ENCODE measurements at places on chromosomes 3 and 15. TPM values are rescaled to one million over a fixed set of nuclear protein-coding genes. Genes with fewer than 3 reads are reported as not detected.

CDHR4 gene
- not detected for total RNA-seq

CACNA2D3 gene
- not detected for total RNA-seq

SLC22A14 gene
- total RNA-seq, result 0.14 TPM

USP13 gene
- 18.2 TPM for total RNA-seq

KIF23 gene
- total RNA-seq, result 74.2 TPM

ARL6IP5 gene
- total RNA-seq, result 32.1 TPM

POLQ gene
- 15.4 TPM for total RNA-seq

CD276 gene
- 74.2 TPM for total RNA-seq

CLDN18 gene
- total RNA-seq, result not detected

MCF2L2 gene
- 4.6 TPM for total RNA-seq

SLC9C1 gene
- total RNA-seq, result 0.23 TPM

RCCD1 gene
- 26.1 TPM for total RNA-seq

TMC3 gene
- not detected for total RNA-seq

LXN gene
- total RNA-seq, result not detected

IL5RA gene
- total RNA-seq, result 0.23 TPM

ACTC1 gene
- not detected for total RNA-seq

PLAAT1 gene
- total RNA-seq, result 1.5 TPM

C3orf20 gene
- 0.19 TPM for total RNA-seq

CYP1A1 gene
- 73.8 TPM for total RNA-seq

CCR8 gene
- total RNA-seq, result not detected

AGBL1 gene
- total RNA-seq, result not detected

HIGD2B gene
- total RNA-seq, result not detected

GOLGA6D gene
- total RNA-seq, result not detected

RPN1 gene
- total RNA-seq, result 291 TPM

FEZF2 gene
- not detected for total RNA-seq

FRMD4B gene
- 43.2 TPM for total RNA-seq

PRTG gene
- total RNA-seq, result 39.1 TPM

ZFYVE19 gene
- 26.9 TPM for total RNA-seq

RTP1 gene
- not detected for total RNA-seq

IL16 gene
- total RNA-seq, result not detected

ZNF660 gene
- total RNA-seq, result not detected

VPS39 gene
- 42.7 TPM for total RNA-seq

PLCB2 gene
- 4.0 TPM for total RNA-seq

CLDN16 gene
- total RNA-seq, result 0.27 TPM

IQCF5 gene
- not detected for total RNA-seq

COX17 gene
- total RNA-seq, result 43.6 TPM

ITIH4 gene
- total RNA-seq, result 3.7 TPM

C15orf62 gene
- 0.91 TPM for total RNA-seq

ATG3 gene
- 52.3 TPM for total RNA-seq

LRIG1 gene
- total RNA-seq, result 47.0 TPM

LARP6 gene
- 19.7 TPM for total RNA-seq
